ENCODE measurements at places on chromosomes 3 and 15.

DNA sequence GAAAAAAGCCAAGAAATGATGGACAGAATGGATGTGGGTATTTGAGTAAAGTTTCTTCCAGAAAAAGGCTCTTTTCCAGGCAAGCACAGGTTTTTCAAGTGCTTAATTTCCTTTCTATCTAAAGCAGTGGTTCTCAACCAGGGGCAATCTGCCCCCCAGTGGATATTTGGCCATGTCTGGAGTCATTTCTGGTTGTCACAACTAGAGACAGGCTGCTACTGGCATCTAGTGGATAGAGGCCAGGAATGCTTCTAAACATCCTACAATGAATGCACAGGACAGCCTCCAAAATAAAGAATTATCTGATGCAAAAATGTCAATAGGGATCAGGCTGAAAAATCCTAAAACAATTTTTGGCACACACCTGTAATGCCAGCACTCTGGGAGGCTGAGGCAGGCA is 23.9 kb downstream of the SEC22C start:
- peak; percentile 27 for DNase-seq

DNA sequence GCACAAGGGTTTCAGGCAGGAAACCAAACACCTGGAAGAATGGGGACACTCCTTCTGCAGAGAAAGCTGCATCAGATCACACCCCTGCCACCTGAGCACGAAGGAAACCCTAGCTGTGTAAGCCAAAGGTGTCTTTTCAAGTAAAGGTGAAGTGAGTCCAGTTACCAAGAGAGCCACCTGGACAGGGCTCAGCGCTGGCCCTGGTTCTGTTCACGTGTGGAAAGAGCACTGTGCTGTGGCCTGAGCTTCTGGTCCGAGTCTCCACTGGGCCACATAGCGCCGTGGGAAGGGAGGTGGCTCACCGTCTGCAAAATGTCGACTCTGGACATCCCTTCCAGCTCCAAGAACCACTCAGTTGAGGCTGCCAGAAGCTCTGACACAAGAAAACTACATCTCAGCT is 151.1 kb downstream of the ADAMTS17 start:
- DNase-seq: no peak

DNA sequence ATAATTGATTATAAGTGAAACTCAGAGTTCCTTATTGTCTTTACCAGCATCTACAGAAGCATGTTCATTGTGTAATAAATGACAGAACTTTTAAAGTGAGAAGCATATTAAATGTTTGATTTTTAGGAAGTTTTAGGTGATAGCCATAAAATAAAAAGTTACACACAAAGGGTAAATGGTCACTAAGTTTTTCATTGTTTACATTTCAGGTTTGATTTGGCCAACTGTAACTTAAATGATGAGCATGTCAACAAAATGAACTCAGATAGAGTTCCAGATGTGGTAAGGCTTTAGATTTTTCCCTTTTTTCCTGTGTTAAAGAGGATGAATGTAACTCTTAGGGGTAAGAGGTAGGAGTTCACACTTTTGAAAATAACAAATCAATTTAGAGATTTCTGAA is 25.9 kb downstream of the NMD3 start:
- DNase-seq: no peak

DNA sequence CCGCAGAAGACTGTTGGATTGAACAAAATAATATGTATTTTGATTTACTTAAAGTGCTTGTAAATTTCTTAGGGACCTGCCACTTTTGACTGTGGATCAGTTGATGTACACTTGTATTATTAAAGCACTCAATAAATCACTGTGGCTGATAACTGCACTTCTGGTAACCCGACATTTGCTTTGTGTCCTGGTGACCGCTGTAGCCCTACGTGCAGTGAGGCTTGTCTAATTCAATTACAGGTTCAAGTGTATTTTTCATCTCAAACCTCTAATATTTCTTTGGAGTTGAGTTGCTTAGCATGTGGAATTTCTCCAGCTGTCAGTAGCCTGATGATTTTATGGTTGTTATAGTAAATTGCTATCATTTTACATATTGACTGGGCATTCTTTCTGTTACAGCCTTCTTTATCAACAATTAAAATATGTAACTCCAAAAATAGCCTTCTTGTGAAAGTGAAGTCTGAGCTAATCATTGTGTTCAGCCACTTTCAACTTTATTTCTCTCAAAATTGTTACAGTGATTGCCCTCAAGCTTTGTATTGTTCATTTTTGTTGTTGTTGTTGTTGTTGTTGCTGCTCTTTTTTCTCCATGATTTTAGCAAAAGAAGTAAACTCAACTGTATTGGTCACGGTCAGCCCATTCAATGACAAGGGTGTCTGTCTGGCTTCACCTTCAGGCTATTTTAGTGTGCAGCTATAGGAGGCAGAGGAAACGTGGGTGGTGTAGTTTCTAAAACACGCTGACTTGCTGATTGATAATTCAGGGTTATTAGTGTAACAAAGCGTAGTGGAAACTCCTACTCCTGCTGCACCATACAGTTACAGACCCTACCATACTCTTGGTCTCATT is 215.1 kb upstream of the UBE2E1 start:
- no peak for DNase-seq

- DNase-seq: no peak
These were observed 47.4 kb downstream of the FRMD5 start for GRCh38 chr15:44147636-44148035.

DNA sequence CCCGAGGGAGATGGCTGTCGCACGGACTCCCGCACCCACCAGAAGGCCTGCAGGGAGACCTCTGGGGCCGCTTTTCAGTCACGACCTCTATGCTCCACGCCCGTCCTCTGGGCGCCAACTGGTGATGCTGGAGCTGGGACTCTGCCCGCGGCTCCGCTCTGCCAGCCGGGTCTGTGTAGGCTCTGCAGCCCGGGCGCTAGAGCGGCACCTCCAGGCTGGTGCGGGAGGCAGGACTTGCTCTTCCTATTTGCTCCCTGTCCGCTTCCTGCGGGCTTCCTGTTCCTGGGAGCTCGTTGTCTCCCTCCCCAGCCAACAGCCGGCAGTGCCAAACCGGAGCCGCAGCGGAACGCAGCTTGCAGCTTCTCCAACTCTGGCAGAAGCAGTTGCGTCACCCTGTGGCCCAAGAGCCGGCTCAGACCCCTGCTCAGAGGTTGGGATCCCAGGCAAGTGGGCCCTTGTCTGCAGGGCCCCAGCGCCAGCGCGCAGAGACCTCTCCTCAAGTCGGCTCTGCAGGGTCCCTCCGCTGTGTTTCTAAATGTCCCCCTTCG is 285.9 kb downstream of the XXYLT1 start:
- DNase-seq: peak; percentile 24

GRCh38 chr15:47384341-47384740 is 333.0 kb upstream of the SEMA6D start:
- no peak for DNase-seq

DNA sequence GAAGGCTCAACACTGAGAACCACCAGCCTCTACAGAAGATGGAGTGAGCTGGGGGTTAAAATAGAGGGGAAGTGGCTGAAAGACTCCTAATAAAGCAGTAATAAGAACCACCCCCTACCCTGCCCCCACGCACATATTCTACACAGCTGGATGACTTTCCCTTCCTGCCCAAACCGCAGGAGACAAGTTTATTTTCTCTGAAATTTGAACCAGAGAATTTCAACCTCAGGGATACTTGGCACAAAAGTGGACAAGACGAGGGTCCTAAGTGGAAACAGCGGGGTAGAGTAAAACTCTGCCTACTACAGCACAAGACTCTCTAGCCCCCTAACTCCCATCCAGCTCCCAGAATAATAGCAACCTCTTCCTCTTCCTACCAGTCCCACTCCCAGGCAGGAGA is 28.4 kb downstream of the USF3 start:
- DNase-seq: peak; percentile 24

DNA sequence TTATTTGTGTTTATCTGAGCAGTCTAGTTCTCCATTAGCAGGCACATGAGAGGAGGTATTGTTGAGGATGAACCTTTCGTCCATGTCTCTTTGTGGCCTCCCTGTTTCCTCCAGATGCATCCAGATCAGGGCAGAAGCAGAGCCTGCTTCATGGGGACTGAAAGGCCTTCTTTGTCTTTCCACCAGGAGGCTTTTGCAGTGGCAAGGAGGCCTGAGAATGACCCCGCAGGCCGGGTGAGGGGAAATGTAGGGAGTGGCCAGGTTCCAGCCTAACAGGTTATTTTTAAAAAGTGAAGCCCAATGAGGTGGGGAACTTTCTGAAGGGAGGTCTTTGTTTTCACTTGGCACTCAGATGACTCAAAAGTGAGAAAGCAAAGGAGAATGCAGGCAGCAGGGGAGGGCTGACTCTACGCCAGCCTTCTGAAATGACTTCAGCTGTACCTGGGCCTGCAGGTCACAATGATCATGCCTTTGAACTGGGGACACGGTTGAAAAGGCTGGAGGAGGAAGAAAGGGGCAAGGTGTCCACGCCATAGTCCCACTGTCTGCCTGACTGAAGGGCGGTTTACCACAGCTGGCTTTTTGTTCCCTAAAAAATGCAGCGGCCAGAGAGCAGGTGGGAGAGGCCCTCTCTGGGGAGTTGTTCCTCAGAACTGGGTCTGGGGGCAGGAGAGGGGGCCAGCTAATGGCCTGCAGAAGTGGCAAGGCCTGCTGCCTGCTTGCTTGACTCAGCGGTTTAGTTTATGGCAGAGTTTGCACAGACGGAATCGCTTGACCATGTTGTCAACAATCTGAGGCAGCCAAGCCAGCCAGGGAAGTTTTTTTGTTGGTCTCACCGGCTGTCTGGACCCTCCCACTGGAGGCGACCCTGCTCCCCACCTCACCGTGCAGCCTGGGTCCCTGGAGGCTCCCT is 28.7 kb downstream of the CMTM7 start:
- DNase-seq: peak; percentile 56

DNA sequence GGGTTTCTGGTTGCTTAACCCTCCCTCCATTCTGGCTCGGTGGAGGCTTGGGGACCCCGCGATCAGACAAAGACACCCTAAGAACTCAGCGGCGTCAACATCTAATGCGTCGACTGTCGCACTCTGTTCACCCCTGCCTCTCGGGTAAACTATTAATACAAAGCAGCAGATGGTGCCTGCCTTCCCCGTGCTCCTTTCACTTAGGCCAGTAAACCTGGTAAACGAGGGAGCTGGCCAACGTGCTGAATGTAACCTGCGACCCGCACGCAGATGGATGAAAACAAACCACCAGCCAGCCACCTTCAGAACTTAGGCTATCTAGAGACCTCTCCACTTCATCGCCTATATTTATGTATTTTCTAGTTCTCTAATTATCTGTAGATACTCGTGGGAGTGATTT is 848 bp upstream of the CADPS start:
- no peak for DNase-seq

DNA sequence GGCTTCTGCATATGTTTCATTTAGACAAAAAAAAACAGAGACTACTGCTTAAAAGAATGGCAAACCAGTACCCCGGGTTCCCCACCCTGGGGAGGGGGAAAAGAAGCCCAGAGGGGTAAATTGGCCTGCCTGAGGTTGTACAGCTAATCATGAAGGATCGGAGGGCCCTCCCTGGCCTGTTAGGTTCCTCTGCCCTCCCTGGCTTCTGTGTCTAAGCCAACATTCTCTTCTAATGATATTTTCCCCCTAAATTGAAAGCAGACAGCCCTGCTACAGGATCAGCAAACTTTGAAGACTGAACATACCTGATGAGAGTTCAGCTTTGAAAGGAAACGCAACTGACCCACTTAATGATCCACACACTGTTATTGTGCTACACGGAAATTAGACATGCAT is 2.5 kb downstream of the ARHGAP31 start:
- no peak for DNase-seq

GRCh38 chr3:136042608-136043221 is 77.2 kb downstream of the PPP2R3A start:
- DNase-seq: peak; percentile 78

- no peak for DNase-seq
These were observed 534.6 kb upstream of the ROBO2 start for GRCh38 chr3:76505202-76505845.

GRCh38 chr3:126938520-126939337 is 44.2 kb upstream of the PLXNA1 start:
- no peak for DNase-seq

- no peak for DNase-seq
These were observed 8.5 kb upstream of the PSMD6 start for GRCh38 chr3:64031540-64032508.

GRCh38 chr3:106277731-106278130 is 408.9 kb upstream of the CBLB start:
- DNase-seq: no peak

DNA sequence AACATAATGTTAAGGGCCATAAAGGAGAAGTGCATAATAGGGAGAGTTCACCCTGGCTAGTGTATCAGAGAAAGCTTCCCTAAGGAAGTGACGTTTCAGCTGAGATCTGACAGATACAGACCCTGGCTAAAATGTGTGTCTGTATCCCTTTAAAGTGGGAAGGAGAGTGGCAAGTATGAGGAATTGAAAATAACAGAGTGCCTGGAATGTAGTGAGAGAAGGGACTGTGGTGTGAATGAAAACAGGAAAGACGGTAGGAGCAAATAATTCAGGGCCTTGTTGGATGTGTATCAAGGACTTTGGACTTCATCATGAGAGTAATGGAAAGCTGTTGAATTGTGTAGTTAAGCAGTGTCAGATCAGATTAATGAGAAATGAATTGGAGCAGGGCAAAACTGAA is 30.5 kb downstream of the NEO1 start:
- no peak for DNase-seq

DNA sequence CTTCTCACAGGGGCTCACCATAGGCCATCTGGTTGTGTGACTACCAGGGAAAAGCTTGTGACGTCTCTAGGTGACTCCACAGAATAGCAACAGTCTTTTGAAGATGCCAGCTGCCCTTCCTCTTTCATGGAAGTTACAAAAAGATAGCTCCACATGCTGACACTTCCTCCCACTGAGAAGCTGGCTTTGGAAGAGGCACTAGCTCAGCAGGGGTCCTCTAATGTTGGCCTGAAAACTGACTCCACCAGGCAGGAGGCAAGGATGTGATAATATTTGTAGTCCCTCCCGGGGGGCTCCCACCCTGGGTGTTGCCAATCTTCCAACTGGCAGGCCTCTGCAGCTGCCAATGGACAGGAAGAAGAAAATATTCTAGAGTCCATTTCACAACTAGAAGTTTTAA is 343.5 kb downstream of the NEK10 start:
- DNase-seq: no peak

DNA sequence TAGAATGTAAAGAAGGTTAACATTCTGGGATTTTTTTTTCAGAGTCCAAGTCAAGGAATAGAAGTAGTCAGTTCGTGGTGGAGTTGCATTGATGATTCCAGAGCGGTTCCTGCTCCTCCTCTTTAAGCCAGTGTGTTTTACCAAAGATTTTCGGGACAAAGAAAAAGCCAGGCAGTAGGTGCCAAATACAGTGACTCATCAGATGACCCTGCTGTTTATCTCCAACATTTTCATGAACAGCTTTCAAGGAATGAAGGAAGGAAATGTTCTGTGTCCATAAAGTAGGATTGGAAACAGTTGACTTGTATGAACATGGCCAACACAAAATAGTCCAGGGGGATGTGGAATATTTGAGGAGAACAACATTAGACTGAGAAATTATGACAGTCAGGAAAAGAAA is 142.4 kb upstream of the TMC3 start:
- DNase-seq: no peak

- no peak for DNase-seq
These were observed 17.2 kb downstream of the CCDC80 start for GRCh38 chr3:112623717-112624116.

DNA sequence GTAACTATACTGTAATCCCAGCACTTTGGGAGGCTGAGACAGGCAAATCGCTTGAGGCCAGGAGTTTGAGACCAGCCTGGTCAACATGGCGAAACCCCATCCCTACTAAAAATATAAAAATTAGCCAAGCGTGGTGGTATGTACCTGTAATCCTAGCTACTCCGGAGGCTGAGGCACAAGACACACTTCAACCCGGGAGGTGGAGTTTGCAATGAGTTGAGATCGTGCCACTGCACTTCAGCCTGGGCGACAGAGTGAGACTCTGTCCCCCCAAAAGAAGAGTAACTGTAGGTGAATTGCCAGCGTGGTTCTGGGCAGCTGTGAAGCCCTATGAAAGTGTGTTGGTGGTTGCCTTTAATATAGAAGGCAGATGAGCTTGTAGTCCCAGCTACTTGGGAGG is 95.9 kb downstream of the SLCO3A1 start:
- no peak for DNase-seq

Measured in hematopoietic multipotent progenitor cell (in vitro differentiated cells).